ENCODE measurements at places on chromosomes 4 and X.
A peak's percentile ranks its signal among the peaks of the same experiment; 100 is the strongest.

DNA sequence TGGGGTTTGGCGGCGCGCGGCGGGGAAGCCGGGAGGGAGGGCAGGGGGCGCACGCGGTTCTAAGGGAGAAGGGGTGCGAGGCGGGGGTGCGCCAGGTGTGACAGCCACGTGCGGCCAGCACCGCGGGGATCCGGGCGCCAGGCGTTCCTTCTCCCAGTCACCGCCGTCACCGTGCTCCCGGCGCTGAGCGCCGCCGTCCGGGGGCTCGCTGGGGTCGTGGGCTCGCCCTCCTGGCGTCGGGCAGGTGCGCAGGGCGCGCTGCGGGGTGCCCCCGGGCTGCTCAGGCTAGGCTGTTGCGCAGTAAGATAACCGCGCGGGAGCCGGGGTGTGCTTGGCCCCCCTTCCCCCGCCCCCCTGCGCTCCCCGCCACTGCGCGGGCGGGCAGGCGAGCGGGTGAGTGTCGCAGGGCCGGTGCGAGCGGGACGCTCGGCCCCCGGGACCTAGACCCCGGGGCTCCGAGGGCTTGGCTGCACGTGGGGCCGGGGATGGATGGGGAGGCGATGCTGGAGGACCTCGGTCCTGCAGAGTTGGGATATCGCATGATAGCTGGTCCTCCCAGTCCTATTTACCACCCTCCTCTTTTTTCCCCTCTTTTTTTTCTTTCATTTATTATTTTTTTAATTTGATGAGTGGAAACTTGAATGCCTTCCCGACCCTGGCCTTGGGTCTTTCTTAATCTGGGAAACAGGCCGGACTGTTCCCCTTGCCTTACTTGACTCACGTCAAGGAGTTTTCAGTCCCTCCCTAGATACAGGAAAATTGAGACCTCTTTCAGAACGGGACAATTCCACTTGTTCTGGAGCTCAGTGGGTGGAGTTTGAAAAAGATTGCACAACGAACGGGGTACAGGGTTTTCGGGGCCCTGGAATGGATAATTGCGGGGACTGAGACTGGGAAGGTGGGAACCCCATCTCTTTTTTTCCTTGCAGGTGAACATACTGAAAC, 797 bp downstream of the TXLNG start:
- DNase-seq: no peak

- no peak for DNase-seq
Observed at GRCh38 chr4:112819729-112820128, 182.8 kb downstream of the LARP7 start.

DNA sequence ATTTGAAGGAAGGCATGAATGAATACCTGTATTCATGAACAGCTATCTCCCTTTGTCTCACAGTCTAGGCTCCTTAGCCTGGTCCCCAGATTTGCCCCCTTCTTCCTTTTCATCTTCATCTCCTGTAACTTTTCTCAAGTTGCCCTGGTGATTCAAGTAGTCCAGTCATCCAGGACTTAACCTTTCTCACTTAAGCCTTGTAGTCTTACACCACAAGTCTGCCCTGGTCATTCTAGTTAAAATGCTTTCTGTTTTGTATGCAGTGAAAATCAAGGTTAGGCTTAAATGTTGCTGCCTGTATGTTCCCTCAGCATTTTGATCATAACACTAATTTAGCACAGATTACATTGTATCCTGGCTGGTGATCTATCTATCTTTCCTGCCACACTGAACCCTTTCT, 58.5 kb upstream of the SLC7A11 start:
- no peak for DNase-seq

DNA sequence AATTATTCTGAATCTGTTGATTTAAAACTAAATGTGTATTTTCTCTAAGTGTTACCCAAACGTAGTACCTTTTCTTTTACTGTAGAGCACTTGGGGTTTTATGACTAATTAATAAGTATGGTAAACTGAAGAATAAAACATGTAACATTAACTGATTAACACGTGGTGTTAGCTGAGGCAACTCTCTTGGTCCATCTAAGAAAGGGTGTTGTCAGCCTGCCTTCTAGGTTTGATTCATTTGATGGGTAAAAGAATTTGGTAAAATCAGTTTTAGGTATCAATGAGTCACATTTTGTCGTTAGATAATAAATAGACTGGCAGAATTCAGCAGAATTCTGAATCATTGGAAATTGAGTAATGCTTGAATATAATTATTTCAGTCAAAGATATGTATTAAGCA, 99.7 kb downstream of the AFF1 start:
- DNase-seq: no peak

GRCh38 chrX:10288373-10288975, 131.7 kb downstream of the CLCN4 start:
- DNase-seq: peak; percentile 13
